Activated naive CD4-positive, alpha-beta T cell treated with anti-CD3 and anti-CD28 coated beads, Interleukin-2, amount 10 ng/mL, durations not matched to agents 5 hours and 36 hours (primary cell): ENCODE measurements at places on chromosomes 7 and 10. TPM values are rescaled to one million over a fixed set of nuclear protein-coding genes. Genes with fewer than 3 reads are reported as not detected.

The BAIAP2L1 gene
- 0.81 TPM for total RNA-seq

The HOXA3 gene
- total RNA-seq, result not detected

The CABCOCO1 gene
- not detected for total RNA-seq

The STX1A gene
- total RNA-seq, result 9.4 TPM

The GHRHR gene
- total RNA-seq, result not detected
